ENCODE measurements at places on chromosomes 16 and 17.

GRCh38 chr16:3389663-3390338 lies 11.0 kb downstream of the ZSCAN32 start:
- no peak for DNase-seq

DNA sequence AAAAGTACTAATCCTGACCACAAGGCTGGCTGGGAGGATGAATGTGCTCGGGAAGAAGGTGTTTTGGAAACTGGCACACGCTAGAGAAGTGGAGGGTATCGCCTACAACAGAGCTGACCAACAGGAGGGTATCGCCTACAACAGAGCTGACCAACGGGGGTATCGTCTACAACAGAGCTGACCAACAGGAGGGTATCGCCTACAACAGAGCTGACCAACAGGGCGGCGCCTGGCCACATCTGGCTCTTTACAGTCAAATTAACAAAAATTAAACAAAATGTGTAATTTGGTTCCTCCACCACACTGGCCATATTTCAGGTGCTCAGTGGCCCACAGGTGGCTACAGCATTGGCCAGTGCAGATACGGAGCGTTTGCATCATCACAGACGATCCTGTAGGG lies 153.5 kb downstream of the CMIP start:
- no peak for DNase-seq

DNA sequence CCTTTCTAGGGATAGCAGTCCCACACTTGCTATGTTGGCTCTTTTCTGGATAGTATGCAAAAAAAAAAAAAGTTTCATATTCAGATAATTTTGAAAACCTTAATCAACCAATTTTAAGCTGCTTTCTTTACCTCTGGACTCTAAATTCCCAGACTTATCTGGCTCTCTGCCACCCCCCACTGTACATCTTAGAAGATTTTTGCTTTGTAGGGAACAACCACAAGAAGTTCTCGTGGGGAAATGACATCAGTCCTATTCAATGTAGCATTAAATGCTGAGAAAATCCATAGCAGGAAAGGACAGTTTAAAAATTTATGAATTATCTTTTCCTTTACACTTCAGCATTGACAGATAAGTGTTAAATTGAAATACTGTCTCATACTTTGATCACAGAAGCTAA lies 562.7 kb upstream of the HSBP1 start:
- no peak for DNase-seq

DNA sequence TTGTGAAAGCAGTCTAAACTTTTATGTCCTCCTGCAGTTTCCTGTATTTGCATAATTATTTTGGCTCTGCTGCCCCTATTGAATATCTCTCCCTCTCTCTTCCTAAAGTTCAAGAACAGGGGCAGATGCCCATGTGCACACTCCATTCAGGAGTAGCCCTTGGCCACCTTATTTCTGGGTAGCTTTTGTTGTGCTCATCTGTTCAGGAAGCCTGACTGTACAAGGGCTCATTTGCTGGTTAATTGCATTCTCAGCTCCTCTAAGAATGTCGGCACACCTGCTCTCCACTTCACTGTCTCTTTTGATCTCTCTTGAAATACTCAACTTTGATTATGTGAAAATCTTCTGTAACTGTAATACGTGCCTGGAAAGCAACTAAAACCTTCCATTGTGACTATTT lies 1378.8 kb upstream of the CDH8 start:
- DNase-seq = no peak

GRCh38 chr17:45116434-45117016 lies 15.8 kb downstream of the PLCD3 start:
- no peak for DNase-seq

- DNase-seq = no peak
These were observed 60.5 kb downstream of the SLC5A11 start for GRCh38 chr16:24906199-24906808.

DNA sequence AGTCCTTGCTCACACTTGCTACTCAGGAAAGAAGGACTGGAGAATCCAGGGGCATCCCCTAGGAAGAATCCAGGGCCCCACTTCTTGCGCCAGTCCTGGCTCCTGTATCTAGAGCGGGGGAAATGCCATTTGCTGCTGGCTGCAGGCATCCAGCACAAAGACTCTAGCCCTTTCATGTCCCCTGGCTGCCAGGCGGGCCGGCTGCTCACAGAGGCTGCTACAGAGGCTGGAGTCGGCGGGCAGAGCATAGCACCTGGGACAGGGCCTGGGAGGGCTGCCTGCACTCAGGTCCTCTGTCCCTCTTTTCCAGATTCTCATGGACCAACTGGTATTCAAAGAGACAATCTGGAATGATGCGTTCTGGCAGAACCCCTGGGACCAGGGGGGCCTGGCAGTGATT lies 13.8 kb downstream of the SMIM5 start:
- DNase-seq = no peak

All from NCI-H2081 treated with DMSO at 0.1 percent for 48 hours (cell line).